CD4-positive, alpha-beta T cell treated with Interleukin-1 beta for 1 hour (primary cell): ENCODE measurements at places on chromosomes 3 and 15.

- DNase-seq: no peak
Observed at GRCh38 chr15:62223020-62223419, 57.9 kb upstream of the C2CD4B start.

GRCh38 chr3:13718000-13718399 is 161.9 kb downstream of the WNT7A start:
- no peak for DNase-seq

GRCh38 chr15:74042603-74043424 is 39.5 kb downstream of the GOLGA6A start:
- DNase-seq: no peak

DNA sequence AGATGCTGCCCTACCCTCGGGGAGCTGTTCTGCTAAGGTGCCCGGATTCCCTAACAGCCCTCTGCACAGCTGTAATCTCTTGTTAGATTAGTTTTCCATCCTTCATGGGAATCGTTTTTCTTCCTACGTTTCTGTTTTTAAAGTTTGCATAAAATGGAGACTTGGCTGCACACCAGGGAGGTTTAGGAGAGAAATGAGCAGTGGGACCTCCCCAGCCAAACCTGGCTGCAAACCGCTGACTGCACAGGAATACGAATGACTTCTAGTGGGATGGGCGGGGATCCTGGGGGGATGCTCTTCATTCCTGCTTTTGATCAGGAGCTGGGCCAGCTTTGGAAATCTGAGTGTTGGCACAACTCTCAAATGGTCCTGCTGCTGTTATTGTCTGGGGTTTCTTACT is 77.5 kb downstream of the THSD4 start:
- no peak for DNase-seq

- no peak for DNase-seq
Observed at GRCh38 chr3:26141296-26141695, 351.4 kb downstream of the OXSM start.

- peak; percentile 39 for DNase-seq
Observed at GRCh38 chr3:47163169-47164006, 525 bp downstream of the SETD2 start.

- DNase-seq: no peak
Observed at GRCh38 chr3:114034787-114035545, 21.4 kb downstream of the CCDC191 start.

DNA sequence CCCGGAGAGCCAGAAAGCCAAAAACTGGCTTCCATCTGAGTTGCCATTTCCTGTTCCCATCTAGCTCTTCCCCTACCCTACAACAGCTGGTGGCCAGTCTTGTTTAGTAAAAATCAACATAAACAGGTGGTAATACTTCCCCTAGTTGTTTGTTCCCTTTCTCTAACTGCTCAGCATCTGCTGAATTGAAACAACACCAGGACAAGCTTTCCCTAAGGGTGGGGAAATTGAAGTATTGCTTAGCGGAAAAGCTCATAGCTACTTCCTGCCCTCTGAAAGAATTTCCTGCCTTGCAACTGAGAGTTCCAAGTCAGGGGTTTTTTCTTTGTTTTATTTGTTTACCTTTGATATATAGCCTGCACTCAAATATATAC is 66.8 kb downstream of the HMG20A start:
- DNase-seq: no peak

DNA sequence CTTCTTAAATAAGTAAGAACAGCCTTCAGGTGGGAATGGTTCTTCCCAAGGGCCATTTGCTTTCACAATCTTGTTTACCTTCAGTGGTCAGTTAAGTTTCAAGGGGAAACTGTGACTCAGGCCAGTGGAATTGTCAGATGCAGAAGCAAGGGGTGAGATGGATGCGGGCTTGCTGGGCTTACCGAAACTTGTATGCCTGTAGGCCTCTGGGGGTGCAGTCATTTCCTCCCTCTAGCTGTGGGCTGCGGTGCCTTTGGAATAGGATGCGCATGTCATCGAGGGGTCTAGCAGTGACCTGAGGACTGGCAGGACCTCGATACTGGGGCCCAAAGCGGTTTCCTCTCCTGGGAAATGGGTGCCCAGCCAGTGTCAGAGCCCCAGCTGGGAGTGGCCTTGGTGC is 121.6 kb downstream of the EEFSEC start:
- no peak for DNase-seq

GRCh38 chr15:71218272-71218805 is 103.1 kb downstream of the THSD4 start:
- no peak for DNase-seq

GRCh38 chr15:44186705-44187104 is 8.4 kb downstream of the FRMD5 start:
- DNase-seq: no peak

GRCh38 chr3:129502641-129503408 is 25.6 kb upstream of the RHO start:
- DNase-seq: no peak

DNA sequence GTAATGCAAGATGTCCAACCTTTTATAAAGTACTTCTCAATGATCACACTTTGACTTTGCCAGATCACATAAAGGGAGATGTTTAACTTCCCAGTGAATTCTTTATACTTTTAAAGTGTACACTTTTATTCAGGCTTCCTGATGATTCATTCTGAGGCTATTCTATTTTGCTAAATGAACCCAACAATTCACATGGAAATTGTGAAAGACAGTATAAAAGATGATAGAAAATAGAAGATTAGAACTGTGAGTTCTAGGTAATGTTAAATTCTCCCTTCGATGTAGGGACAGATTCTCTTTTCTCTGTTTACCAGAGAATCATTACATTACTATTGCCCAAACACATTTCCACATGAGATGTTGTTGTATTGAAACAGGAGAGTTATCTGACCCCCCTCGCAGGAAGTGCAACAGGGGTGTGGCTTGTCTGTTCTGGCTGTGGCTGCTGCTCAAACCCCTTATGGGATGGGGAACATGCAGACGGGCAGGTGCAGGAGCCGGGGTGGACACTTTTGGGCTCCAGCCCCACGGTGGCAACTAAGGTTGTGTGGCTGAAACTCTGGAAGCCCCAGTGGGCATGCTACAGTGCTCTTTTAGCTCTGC is 131.3 kb upstream of the LRTM1 start:
- DNase-seq: no peak

- DNase-seq: no peak
Observed at GRCh38 chr3:34405159-34405558, 606.7 kb downstream of the PDCD6IP start.

DNA sequence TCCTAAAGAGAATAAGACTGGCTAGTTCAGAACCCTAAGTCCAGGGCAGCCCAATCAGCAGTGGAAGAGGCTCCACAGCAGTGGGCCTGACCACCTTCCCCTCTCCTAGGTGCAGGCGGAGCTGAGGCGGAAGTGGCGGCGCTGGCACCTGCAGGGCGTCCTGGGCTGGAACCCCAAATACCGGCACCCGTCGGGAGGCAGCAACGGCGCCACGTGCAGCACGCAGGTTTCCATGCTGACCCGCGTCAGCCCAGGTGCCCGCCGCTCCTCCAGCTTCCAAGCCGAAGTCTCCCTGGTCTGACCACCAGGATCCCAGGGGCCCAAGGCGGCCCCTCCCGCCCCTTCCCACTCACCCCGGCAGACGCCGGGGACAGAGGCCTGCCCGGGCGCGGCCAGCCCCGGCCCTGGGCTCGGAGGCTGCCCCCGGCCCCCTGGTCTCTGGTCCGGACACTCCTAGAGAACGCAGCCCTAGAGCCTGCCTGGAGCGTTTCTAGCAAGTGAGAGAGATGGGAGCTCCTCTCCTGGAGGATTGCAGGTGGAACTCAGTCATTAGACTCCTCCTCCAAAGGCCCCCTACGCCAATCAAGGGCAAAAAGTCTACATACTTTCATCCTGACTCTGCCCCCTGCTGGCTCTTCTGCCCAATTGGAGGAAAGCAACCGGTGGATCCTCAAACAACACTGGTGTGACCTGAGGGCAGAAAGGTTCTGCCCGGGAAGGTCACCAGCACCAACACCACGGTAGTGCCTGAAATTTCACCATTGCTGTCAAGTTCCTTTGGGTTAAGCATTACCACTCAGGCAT is 33.7 kb downstream of the VIPR1 start:
- DNase-seq: peak; percentile 39

DNA sequence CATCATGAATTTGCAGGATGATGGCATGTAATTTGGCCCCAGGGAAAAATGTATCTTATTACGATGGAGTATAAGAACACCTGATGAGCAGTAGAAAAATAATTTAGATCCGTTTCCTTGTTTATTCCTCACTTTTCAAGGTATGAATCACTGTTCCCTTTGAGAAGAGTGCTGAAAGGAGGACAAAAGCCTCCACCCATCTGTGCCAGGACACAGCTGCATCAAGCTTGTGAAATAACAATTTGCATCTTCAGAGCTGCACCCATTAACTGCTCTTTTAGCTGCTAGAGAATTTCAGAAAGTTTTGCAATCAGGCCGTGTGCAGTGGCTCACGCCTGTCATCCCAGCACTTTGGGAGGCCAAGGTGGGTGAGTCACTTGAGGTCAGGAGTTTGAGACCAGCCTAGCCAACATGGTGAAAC is 9.6 kb downstream of the CLDND1 start:
- DNase-seq: peak; percentile 30

- no peak for DNase-seq
Observed at GRCh38 chr3:177968891-177969290, 567.3 kb upstream of the KCNMB2 start.

GRCh38 chr3:116118475-116119169 is 326.7 kb downstream of the LSAMP start:
- no peak for DNase-seq

DNA sequence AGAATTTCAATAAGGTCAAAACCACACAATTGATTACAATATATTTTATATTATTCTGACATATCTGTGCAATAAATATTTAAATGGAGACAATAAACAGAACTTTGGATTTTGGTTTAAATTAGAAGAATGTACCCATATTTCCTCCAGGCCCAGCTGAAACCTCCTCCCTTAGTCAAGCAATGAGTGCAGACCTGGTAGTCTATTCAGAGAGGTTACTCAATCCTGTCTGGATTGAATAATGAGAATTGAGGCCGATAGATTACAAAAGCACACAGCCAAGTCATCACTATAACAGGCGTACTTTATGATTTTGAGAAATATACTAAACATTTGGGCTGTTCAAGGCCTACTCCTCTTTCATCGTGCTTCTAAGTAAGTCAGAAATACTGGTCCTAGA is 114.5 kb upstream of the STRIT1 start:
- DNase-seq: no peak

- DNase-seq: no peak
Observed at GRCh38 chr3:125107861-125108567, 52.2 kb upstream of the HEG1 start.

DNA sequence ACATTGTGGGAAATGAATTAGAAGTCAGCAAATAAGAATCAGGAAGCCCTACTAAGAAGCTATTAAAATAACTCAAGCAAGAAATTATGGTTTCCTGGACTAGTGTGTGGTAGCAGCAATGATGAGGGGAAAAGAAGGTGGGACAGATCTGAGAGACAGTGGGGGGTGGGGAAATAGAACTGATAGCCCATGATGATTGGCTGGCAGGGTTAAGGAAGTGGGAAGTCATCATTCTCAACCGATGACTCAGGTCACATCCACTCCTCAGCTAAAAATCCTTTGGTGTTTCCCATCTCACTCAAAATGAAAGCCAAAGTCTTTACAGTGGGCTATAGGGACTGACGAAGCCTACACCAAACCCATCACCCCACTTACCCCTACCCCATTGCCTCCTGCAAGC is 153.9 kb upstream of the ARHGEF26 start:
- DNase-seq: no peak

- DNase-seq: no peak
Observed at GRCh38 chr15:92880796-92881195, 19.3 kb upstream of the CHD2 start.

DNA sequence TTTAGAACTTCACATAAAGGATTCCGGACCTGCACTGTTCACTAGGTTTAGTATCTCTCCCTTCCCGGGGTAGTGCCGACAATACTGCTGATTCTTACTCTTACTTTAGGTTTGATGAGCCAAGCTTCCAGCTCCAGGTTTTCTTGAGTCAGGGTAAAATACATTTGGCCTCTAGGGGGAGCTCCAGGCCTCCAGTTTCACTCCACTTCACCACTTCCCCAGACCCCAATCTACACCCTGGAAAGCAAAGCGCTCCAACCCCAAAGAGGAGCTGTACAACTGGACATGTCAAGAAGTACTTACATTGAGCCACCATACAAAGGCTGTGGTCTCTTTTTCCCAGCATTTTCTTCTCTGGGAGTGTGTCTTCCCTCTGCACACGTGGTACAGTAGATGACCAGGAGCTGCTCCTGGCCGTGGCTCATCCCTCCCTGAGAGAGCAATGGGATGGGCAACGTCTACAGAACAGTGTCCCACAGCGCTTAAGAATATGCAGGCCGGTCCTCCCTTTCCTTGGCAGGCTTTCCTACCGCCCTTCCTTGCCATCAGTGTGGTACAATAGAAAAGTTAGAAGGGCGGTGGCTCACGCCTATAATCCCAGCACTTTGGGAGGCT is 93.9 kb upstream of the CCDC80 start:
- peak; percentile 72 for DNase-seq

DNA sequence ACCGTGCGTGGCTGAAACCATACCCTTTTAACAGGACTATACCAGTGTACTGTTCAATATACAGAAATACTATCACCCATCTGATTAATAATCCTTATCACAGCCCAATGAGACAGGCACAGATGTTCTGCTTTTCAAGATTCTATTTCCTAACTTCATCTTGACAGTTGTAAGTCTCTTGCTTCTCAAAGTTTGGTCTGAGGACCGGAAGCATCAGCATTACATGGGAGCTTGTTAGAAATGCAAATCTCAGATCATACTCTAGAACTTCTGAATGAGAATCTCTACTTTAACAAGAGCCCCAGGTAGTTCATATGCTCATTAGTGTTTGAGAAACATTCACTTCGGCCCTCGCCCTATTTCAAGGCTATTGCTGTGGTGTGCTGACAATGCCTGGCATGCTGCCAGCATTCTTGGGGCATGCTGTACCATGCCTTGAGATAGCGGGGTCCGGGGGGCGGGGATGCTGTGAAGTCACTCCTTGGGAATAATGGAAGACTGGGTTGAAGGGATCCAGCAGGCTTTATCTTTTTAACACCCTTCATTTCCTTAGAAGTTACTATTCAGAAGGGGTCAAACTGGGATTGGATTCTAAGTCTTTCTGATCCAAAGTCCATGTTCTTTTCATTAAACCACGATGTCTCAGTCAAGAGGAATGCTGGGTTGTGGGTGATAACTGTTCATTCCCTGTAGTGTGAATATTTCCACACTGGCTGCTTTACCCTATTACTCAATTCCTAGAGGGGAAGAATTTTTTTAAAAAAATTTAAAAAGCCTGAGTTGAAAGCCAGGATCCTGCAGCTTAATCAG is 194.7 kb downstream of the LPP start:
- DNase-seq: no peak

- peak; percentile 30 for DNase-seq
Observed at GRCh38 chr15:59622289-59622688, 10.7 kb downstream of the GCNT3 start.

DNA sequence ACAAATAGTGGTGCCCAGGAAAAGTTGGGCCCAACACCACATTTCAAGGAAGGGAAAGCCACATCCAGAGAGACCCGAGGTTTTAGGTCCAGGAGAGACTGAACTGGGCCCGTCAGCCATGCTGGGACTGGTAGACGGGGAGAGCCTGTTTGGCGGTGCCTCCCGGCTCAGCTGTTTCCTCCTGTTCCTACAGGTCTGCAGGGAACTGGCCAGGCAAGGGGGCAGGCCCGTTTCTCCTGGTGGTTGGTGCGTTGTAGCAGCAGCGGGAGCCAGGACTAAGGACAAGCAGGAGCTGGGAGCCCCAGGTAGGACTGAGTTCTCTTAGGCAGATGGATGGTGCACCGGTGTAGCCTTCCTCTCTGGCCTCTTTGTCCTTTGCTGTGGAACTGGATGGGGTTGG is 3.9 kb downstream of the PRKCD start:
- DNase-seq: no peak
